ENCODE measurements at places on chromosomes 16 and 17.

DNA sequence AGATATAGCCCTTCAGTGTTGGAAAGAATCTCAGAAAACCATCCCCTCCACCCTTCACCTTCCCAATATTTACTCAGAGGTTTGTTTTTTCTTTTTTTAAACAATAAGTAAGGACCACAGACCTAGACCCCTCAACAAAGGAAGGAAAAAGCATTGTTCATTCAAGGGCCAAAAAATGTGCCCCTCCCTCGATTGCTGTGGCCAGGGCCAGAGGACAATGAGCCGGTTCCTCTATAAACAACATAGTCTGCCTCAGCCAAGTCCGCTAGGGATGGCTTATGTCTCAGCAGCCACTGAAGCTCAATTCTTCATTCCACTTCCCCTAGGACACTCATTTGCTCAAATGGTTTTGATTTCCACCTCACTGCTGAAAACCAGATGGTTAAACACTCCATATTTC lies 24.0 kb downstream of the TRIM16 start:
- no peak for DNase-seq

DNA sequence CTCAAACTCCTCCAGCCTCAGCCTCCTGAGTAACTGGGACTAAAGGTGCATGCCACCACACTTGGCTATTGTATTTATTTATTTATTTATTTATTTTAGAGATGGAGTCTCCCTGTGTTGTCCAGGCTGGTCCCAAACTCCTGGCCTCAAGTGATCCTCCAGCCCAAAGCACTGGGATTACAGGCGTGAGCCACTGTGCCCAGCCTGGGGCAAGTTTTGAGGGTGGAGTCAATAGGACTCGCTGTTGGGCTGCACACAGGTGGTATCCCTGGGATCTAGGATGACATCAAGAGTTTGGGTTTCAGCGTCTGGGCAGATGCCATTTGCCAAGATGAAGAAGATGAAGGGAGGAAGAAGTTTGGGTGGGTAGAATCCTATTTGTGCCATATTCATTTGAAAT lies 213.9 kb downstream of the GSG1L start:
- DNase-seq = no peak

GRCh38 chr17:65723431-65724151 lies 162.1 kb upstream of the AXIN2 start:
- DNase-seq = no peak

DNA sequence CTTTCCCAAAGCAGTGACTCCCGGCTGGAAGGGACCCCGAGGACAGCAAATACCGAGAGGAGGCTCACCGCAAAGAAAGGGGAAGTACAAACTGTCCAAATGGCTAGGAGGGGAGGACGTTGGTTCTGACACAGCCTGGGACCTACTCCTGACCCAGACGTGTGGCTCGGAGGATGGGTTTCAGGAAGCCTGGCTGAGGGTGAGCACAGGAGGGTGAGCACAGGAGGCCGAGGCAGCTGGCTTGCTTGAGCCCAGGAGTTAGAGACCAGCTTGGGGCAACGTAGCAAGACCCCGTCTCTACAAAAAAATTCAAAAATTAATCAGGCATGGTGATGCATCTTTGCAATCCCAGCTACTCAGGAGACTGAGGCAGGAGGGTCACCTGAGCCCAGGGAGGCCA lies 83.2 kb downstream of the C16orf78 start:
- DNase-seq = no peak

DNA sequence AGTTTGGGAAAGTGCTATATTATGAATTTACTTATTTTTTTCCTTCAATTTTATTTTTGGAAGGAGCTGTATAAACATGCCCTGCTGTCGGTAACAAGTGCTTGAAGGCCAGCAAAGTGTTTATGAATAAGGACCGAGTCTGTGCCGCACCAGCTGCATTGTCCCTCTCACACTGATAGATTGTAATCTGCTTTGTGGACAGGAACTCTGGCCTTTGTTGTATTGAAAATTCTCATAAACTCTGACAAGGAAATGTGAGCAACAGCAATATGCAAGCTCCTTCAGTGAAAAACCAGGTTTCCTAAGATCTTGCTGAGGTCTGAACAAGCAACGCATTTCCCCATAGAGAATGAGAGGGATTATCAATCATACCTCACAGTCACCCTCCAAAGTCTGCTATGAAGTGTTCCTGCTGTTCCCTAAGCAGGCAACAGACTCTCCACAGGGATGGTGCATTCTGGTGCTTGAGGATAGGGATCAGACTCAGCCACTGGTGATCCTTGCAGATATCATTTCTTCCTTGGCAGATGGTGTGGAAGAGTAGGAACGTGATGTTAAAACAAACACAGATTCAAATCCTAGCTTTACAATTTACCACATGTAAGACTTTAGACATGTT lies 109.6 kb downstream of the KCNJ2 start:
- DNase-seq = no peak

GRCh38 chr16:21663889-21664647 lies at the start of gene OTOA:
OTOA (plus strand) TSS chr16:21663968; CDS start chr16:21678515, 14,547 bp downstream.
- no peak for DNase-seq

- DNase-seq = no peak
Observed at GRCh38 chr17:80873307-80873951, 118.2 kb upstream of the CHMP6 start.

DNA sequence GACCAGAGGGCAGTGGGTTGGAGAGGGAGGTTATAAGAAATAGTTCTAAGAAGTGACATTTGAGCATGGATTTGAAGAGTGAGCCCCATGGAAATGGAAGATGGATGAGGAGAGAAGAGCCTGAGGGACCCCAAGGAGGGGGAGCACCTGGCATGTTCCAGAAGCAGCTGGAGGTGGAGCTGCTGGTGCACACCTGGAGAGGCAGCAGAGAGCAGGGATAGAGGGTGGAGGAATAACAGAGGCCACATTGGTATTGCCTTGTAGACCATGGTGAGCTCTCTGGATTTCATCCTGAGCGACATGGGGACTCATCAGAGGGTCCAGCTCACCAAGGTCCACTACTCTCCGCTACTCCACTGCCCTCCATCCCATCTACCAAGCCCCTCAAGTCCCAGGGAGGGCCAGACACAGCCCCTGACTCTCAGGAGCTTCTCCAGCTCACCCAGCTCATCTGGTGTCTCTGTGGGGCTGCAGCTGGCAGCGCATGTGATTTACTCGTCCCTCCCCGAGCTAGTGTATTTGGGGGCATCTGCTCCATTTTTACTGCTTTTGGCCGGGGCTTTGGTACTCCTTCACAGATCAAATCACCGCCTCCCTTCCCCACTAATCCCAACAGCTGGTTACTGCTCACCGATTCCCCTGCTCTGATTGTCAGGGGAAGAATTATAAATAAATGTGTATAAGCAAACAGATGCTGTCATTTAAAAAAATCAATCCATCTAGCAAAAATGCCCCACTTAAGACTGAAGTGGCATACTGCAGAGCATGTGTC lies 22.1 kb upstream of the KDM8 start:
- DNase-seq = no peak

DNA sequence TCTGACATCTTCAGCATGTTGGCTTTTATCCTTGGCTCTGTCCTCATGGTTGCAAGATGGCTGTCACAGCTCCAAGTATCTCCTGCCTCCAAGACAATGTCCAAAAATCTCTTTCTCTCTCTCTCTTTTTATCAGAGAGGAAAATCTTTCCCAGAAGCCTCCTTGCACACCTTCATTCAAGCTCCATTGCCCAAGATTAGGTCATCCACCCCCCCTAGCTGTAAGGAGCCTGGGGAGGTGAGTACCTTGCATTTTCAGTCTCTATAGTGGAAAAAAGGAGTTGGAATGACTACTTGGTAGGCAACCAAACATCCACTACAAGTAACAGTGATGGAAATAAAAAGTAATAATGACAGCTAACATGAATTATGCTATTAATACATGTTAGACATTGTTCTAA lies 22.0 kb upstream of the NSMCE1 start:
- DNase-seq = no peak

DNA sequence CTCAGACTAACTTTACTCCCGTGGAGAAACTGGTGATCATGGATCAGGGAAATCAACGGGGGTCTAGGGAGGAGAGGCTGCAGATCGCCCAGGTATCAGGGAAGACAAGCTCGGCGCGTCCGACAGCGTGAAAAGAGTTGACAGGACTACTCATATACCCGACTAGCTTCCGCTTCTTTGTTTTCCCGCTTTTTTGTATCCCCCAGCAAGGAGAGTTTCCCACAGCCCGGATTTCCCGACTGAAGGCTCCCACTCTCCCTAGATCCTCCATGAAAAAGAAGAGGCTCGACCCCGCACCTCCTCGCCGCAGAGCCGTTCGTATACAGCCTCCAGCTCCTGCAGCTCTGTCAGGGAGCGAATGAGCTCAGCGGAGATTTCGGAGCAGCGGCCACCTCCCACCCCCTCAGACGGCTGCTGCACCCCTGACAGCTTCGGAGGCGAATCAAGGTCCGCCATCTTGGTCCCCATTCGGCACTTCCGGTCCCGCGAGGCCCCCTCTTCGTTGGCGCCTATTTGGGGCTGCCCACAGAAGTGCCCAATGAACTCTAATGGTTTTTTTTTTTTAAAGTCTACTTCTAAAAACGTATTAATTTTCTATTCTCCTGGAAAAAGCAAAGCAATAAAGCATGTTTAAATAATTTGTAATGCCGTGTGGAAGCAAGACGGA lies at the start of gene COG4:
Gene COG4 (minus strand): TSS at position 479 of the 667 bp plus-strand sequence. CDS start 11 bp downstream, at position 468.
- DNase-seq = no peak

DNA sequence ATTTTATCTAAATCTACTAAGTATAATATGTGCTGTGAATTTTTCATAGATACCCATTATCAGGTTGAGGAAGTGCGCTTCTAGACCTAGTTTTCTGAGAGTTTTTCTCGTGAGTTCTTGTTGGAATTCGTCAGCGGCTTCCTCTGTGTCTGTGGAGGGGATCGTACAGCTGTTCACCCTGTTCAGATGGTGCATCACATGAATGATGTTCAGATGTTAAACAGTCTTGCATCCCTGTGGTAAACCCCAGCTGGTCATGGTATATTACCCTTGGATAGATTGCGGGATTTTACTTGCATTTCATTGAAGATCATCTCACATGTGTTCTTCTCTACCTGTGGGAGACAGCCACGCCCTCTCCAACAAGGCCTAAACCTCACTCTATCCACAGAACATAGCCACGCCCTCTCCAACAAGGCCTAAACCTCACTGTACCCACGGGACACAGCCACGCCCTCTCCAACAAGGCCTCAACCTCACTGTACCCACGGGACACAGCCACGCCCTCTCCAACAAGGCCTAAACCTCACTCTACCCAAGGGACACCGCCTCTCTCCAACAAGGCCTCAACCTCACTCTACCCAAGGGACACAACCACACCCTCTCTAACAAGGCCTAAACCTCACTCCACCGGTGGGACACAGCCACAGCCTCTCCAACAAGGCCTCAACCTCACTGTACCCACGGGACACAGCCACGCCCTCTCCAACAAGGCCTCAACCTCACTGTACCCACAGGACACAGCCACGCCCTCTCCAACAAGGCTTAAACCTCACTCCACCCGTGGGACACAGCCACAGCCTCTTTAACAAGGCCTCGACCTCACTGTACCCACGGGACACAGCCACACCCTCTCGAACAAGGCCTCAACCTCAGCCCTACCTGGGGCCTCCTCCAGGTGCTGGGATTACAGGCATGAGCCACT lies 180.2 kb upstream of the CHMP6 start:
- DNase-seq = no peak

DNA sequence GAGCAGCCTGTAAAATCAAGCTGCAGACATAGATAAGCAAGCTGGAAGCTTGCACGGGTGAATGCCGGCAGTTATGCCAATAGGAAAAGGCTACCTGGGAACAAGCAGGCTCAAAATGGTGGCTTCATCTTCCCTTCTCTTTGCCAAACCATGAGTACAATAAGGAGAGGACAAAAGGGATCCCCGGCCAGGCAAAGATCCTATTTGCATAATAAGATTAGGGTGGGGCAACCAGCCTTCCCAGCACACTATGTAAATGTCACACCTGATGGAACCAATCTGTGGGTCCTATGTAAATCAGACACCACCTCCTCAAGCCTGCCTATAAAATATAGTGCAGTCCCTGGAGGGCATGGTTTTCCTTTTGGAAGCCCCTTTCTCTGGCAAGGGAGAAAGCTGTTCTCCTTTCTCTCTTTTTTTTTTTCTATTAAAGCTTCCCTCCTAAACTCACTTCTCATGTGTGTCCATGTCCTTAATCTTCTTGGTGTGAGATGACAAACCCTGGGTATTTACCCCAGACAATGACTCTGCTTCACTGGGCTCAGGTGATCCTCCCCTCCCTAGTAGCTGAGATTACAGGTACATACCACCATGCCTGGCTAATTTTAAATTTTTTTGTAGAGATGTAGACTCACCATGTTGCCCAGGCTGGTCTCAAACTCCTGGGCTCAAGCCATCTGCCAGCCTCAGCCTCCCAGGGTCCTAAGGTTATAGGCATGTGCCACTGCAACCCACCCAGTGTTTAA lies 44.2 kb downstream of the PSMD12 start:
- DNase-seq = no peak

DNA sequence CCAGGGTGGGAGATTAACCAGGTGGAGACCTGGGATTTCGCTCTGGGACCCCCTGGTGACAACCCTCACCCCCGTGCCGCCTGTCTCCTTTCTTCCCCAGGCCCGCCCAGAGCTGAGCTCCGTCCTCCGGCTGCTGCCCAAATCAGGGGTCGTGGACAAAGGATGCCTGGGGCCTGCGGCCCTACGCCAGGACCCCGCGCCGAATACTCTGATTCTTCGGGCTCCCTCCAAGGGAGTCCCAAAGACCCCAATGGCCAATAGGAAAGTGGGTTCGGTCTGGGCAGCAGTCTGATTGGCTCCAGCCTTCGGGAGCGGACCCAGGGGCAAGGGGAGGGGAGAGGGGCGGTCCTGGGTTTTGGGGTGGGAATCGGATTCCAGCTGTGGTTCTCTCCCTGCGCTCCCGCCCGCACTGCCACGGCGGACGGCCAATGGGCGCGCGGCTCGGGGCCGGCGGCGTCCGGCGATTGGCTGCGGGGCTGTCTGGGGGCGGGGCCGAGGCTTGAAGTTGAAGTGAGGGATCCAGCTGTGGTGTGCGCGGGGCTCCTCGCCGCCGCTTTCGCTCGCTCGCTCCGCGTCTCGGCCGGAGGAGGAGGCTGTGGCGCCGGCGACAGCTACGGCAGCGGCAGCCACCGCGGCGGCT lies at the start of gene CACNA1G:
Gene CACNA1G (plus strand): TSS at position 531 of the 640 bp plus-strand sequence. CDS start 745 bp downstream, outside the sequence.
- DNase-seq = no peak

- DNase-seq = no peak
Observed at GRCh38 chr16:680625-680945, 375 bp downstream of the STUB1 start.

GRCh38 chr17:6661464-6661848 lies 9.9 kb downstream of the C17orf100 start:
- no peak for DNase-seq

DNA sequence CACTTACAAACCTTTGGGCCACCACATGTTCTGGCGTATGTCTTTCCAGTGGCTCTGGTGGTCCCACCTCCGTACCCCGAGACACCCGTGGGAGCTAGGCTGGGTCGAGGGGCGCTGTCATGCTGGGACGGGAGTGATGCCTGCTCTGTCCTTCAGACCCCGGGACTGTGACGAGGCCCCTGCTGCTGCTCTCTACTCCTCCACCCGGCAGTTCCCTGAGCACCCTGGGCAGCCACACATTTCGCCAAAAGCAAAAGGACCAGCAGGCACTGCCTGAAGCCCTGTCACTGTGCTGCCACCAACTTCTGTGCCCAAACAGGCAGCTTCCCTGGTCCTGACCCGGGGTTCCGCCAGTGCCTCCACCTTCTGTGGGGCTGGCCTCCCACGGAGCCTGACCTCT lies 15.5 kb downstream of the DOC2B start:
- DNase-seq = no peak

GRCh38 chr16:19108409-19109287 lies 5.1 kb upstream of the ITPRIPL2 start:
- DNase-seq = no peak

- DNase-seq = no peak
Observed at GRCh38 chr17:72518753-72519597, 398.2 kb downstream of the SOX9 start.

Data from AG04449 (cell line).